ENCODE measurements at places on chromosomes 4 and X.

GRCh38 chrX:145848448-145848847, 30.8 kb downstream of the SLITRK2 start:
- no peak for DNase-seq

DNA sequence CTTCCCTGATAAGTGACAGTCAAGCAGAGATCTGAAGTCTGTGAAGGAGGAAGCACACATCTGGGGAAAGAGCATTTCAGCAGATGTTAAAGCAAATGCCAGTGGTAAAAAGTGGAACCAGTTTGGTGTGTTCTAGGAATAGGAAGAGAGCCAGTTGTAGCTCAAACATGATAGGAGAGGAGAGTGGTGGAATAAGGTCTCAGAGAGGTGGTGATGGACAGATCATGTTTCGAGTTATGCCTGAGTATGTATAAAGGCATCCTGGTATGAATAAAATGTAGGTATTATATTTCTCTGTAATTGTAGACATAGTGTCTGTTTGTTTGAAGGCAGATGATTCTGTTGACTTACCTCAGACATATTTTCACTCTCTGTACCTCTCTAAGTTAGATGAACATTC, 89.1 kb downstream of the LARP7 start:
- DNase-seq = no peak

DNA sequence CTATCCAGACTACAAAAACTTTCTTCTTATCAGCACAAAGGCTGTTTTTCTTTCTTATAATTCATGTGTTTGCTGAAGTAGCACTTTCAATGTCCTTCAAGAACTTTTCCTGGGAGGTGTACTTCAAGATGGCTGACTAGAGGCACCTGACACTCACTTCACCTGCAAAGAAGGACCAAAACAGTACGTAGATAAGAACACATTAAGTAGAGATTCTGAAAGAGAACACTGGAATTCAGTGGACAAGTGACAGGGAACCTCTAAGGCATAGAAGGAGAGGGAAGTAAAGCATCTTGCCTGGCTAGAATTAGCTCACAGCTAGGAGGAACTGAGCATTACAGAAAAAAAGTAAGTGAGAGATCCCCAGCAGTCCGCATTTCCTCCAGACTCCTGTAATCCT, 21.7 kb upstream of the BMP15 start:
- DNase-seq = no peak

GRCh38 chr4:120055795-120056194, 10.9 kb downstream of the MAD2L1 start:
- DNase-seq = no peak

- DNase-seq = no peak
Measured at GRCh38 chr4:566508-567295, 9.4 kb downstream of the TMEM271 start.

DNA sequence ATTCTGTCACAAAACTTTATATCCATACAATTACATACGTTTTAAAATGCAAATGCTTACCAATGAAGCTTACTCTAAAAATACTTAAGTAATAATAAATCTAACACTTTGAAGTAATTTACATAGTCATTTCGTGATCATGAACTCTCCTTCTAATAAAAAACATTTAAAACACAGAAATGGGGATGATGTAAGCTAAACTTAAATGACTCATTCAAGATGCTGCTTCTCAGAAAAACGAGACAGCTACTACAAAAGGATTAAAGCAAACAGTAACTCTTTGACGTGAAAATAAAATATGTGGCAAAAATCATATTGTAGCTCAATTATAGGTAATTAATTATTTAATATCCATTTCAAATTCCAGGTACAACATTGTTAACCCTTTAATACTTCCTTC, 148.7 kb downstream of the FGF16 start:
- no peak for DNase-seq

All from uterus (tissue), 4 donors.